HT-29 (cell line): ENCODE measurements at places on chromosomes 11 and 22.

DNA sequence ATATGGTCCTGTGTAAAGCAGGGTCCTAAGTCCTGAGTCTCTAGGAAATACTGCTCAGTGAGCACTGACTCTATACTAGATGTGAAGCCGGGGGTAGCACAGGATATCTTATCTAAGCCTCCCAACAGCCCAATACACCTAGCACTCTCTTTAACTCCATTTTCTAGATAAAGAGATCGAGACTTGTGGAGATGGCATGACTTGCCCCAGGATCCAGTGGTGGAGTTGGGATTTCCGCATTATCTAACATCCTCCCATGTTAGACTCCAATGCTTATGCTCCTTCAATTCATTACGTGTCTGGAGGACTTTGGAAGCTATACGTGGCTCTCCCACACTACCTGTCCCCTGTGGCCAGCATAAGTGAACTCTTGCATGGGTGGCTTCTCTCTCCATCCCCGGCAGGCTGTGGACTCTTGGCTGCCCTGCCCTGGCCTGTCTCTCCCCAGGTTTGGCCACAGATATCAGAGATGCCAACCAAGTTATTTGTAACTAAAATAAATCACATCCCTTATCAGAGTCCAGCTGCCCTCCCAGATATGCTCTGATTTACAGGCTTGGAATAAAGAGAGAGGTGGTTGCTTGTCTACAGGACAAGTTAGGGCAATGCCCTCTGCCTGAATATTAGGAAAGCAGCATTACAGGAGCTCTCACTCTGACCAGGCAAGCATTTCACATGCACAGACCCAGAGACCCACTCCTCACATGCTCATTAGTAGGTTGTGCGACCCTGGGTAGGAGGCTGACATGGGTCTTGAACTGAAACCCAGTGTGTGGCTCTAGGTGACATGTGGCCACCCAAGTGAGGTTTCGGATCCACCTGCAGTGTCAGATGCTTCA, 4.5 kb downstream of the CD44 start:
- DNase-seq, result no peak

GRCh38 chr11:122050021-122050690, 65.9 kb downstream of the BLID start:
- DNase-seq, result no peak

DNA sequence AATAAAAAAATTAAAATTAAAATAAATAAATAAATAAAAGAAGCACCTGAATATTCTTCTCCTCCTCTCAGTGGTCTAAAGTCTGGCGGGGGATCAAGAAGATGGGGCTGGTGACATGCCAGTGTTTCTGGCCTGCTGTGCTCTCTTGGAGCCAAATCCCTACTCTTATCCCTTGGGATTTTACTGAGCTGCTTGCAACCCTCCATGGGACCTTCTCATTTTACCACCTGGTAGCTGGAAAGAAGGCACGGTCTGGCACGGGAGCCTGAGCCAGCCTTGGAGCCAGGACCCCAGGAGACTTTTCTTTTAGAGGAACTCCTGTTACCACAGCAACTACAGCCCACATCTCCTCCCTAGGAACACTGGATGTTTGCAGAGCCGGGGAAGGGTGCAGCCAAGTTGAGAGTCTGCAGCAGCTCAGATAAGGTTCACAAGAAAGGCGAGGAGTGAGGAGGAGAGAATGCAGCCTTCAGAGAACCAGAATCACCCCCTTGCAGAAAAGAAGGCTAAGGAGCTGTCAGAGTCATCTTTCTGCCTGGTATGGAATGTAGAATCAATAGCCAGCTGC, 21.4 kb downstream of the CD6 start:
- no peak for DNase-seq

GRCh38 chr11:83617671-83618070, 331.5 kb upstream of the CCDC90B start:
- no peak for DNase-seq
